ENCODE measurements at places on chromosomes 3 and 15. TPM values are rescaled to one million over a fixed set of nuclear protein-coding genes. Genes with fewer than 3 reads are reported as not detected.

Gene DLL4
- total RNA-seq: 0.07 TPM

Gene SPTBN5
- not detected for total RNA-seq

Gene ACOX2
- total RNA-seq: 2.0 TPM

Gene RTP3
- total RNA-seq: not detected

Gene ZNF662
- not detected for total RNA-seq

Gene DUOXA2
- total RNA-seq: not detected
